Activated CD4-positive, alpha-beta T cell treated with anti-CD3 and anti-CD28 coated beads, Interleukin-2, amount 50 U/mL, for 4 hours (primary cell): ENCODE measurements at places on chromosomes 6 and 20.

- no peak for DNase-seq
Observed at GRCh38 chr6:54899442-54899841, 52.9 kb downstream of the FAM83B start.

- no peak for DNase-seq
Observed at GRCh38 chr6:81750200-81750599, 2.3 kb downstream of the TENT5A start.

DNA sequence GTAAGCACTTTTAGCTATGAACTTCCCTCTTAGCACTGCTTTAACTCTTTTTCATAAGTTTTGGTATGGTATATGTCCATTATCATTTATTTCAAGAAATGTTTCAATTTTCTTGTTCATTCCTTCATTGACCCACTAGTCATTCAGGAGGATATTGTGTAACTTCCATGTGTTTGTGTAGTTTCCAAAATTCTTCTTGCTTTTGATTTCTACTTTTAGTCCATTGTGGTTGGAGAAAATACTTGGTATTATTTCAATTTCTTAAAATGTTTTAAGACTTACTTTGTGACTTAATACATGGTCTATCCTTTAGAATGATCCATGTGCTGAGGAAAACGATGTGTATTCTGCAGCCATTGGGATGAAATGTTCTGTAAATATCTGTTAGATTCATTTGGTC lies 176.5 kb downstream of the CENPW start:
- no peak for DNase-seq

DNA sequence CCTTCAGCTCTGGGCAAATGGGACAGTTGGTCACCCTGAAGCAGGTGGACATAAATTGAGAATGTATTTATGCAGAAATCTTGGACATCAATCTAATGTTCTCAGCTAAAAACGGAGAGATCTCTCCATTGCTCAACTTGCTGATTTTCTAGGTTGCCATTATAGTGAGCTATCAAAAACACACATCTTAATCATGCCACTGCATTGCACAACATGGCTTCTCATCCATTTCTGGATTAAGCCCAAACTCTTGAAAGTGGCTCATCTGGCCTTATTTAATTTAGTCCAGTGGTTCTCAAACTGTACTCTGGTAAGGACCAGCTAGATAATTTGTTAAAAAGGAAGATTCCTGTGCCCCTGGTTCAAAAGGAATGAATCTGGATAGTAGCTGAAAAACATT lies 324.9 kb upstream of the CITED2 start:
- no peak for DNase-seq

DNA sequence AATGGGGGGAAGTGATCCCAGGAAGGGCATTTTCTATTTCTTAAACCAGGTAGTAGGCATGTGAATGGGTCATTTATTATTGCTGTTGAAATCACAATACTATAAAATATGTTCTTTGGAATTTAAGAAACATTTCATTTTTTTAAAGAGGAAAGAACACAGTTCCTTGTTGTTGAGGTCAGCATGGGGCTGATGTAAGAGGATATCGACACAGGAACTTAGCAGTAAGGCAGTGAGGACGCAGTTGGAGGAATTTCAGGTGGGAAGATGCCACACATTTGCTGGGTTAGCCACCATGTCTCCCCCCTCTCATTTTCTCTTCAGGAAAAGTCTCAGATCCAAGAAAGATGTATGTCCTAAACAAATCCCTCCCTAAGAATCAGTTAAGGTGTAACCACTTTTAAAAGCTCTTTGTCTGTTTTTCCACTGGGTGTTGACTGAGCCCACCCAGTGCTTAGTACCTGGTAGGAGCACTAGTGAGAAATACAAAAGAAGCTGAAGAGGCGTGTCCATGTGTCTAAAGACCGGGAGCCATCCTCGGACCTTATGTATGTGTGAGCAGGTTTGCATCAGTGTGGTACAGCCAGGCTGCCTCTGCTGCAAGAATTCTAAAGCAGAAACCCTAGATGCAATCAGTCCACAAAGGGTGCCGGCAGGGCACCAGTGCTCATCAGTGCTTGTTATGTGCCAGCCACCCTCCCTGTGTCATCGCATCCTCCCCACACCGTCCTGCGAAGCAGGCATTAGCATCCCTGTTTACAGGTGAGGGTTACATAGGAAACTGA lies 98.9 kb downstream of the TCP11 start:
- no peak for DNase-seq

DNA sequence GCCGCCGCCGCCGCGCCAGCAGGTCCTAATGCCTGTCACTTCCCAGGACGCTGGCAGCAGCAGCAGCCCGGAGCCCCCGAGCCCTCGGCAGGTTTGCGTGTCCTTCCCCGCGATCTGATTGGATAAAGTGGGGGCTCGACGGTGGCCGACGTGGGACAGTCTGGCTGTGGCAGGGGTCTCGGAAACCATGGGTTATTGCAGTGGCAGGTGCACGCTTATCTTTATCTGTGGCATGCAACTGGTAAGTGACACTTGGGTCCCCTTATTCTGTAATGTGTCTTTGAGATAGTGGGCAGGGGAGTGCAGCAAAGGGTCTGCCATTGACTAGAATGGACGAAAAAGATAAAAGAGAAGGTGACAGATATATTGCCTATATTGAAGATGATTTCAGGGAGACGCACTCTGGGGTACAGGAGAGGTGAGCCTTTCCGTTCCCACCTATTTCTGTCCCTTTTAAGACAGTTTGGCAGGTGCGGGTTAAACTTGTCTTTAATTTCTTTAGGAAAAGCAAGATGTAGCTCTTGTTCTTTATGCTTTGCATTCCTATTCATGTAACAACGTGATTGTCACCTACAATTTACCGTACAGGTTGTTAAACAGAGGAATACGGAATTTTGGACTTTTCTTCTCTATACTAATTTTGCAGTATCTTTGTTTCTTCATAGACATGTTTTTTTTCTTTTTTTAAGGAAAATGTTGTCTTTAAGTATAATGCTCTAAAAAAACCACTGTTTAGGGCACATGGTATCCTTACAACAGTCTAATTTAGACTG lies 535 bp downstream of the NKAIN2 start:
- DNase-seq, result no peak
